ENCODE measurements at places on chromosomes 2 and 18. TPM values are rescaled to one million over a fixed set of nuclear protein-coding genes. Genes with fewer than 3 reads are reported as not detected.

Gene DPP4
- 0.49 TPM for total RNA-seq

Gene LIPG
- total RNA-seq = 13.2 TPM

DNA sequence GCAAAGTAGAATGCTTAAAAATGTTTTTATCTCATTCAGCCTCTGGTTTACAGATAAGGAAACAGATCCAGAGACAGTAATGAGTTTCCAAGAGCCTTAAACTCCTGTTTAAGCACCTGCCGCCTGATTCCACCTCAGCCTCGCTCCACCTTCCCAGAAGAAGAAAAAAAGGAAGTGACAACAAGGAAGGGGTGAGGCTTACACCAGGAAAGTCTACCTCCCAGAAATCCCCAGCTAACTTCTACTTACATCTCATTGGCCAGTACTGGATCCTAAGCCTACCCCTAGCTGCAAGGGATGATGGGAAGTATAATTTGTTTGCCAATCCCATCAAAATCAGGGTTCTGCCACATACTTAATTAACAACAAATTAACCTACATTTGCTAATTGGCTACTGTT is 15.3 kb upstream of the ARID5A start:
- no peak for DNase-seq

Gene SERPINB2
- not detected for total RNA-seq
